ENCODE measurements at places on chromosomes 7 and 10.

- DNase-seq: no peak
Measured at GRCh38 chr7:123993996-123994395, 38.9 kb downstream of the TMEM229A start.

DNA sequence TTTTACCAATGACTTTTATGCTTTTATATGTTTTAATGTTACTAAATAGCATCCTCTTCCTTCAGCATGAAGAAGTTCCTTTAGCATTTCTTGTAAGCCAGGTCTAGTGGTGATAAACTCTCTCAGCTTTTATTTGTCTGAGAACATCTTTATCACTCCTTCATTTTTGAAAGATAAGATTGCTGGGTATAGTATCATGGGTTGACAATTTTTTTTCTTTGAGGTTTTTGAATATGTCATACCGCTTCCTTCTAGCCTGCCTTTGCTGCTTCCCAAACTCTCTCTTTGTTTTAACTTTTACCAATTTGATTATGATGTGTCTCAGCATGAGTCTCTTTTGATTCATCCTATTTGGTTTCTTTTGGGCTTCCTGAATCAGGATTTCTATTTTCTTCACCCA, 108.2 kb upstream of the KAT6B start:
- DNase-seq: no peak

- no peak for DNase-seq
Measured at GRCh38 chr10:49257154-49257553, 41.8 kb upstream of the C10orf71 start.

DNA sequence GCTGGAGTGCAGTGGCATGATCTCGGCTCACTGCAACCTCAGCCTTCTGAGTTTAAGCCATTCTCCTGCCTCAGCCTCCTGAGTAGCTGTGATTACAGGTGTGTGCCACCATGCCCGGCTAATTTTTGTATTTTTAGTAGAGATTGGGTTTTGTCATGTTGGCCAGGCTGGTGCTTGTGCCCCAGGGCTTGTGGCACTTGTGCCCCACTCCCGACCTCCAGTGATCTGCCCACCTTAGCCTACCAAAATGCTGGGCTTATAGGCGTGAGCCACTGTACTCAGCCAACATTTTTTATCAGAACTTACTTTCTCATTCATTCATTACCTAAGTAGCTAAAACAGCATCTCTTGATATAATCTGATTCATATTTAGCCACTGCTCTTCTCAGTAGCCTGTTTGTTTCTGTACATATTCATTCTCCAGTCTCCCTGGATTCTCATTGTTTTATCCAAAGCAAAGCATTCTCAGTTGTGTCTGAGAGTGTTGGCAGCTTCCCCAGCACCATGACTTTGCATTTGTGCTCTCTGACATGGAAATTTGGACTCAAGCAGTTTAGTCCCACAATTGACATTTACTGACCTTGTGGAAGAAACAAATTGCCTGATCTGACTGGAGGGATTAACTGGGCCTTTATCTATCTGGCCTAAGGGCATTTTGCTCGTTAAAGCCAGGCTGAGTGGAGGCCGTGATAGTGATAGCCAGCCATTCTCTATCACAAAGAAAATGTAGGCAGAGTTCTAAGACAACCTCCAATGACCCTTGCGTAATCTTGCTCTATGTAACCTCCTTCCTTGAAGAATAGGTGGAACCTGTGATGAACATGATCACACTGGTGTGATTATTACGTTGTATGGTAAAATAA, 44.9 kb downstream of the AKR1B15 start:
- DNase-seq: no peak

DNA sequence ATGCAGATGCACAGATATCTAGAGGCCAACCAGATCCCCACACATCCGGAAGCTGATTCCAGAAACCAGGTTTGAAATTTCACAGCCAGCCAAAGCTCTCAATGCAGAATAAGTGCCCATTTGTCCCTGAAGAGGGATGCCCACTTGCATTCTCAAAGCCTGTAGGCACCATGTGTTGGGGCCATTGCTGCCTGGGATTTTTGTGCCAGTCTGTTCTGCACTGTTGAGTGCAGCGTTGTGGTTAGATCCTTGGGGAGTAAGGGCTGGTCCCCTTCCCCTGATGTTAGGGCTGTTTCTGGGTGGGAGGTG, 62.4 kb downstream of the EEPD1 start:
- no peak for DNase-seq

DNA sequence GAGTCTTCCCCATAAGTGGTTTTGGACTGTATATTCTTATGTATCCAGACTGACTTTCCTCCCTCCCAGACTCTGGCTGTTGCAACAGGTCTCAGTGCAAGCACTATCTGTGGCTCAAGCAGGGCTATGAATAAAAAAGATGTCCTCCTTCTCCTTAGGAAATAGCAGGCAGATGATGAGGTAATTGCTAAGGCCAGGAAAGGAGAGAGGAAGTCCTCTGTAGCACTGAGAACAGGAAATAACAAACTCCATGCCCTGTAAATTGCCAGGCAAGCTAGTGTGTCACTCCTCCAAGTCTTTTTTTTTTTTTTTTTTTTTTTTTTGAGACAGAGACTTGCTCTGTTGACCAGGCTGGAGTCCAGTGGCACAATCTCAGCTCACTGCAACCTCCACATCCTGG, 900.1 kb downstream of the TYW1 start:
- no peak for DNase-seq

DNA sequence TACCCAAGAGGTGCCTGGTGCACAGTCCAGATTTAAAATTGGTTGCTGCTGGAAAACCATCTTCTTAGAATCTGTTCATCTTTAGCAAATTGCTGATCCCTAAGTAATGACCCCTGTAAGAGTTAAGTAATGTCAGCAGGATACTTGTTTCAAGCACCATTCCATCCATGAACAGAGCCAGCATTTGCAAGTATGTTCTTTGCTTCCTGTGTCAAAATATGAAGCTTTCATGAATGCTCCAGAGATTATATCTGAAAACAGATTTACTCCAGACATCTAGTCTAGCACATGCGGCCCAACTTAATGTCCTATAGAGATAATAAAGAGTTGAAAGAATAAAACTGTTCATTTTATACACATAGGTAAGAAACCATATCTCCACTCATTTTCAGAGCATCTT, 98.7 kb upstream of the ZNF438 start:
- no peak for DNase-seq

- no peak for DNase-seq
Measured at GRCh38 chr10:46299536-46300369, 13.0 kb downstream of the ANTXRL start.

DNA sequence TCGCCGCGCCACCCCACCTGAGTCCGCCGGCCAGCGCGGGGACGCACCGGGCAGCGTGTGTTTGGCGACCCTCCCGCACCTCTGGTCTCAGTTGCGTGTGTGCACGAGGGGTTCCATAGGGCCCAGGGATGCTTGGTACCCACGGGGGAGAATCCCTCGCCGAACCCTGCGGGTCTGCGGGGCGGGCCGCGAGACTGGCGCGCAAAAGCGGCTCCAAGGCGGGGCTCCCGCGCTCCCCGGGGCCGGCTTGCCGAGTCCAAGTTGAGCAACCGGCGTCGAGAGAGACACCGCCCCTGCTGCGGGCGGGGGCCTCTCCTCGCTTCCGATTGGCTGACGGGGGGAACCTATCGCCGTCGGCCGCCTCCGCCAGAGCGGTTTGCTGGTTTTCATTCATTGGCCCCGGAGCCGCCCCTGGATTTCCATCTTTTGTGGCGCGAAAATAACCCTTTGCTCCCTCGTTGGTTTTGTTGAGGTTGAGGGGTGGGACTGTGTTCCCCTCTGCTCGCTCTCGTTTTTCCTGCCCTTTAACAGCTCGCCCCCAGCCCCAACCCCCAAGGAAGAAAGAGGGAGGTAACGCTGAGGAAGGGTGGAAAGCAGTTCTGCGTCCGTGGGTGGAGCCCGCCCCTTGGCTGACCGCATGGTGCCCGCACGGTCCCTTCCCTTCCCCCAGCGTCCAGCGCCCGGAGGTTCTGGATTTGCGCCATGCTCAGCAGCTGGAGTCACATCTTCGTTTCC, 4.0 kb upstream of the IGF2BP3 start:
- DNase-seq: peak; percentile 92

DNA sequence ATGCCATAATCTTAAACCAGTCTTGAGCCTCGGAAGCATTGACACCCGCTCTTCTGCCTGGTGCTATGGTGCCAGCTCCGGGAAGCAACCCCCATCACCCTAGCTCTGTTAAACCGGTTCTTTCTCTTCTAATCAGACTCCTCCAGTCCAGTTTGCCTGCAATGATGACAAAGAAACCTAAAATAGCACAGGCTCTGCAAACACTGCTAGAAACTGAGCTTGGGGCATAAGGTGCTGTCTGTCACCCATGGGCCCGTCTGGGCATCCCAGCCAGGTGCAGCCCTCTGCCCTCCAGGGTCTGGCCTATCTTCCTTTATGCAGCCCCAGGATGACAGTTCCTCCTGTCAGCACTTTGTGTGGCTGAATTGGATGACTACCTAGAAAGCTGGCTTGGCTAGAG, 14.2 kb upstream of the CAMK2G start:
- no peak for DNase-seq

- DNase-seq: no peak
Measured at GRCh38 chr7:96320442-96320841, 1.5 kb downstream of the SLC25A13 start.

- no peak for DNase-seq
Measured at GRCh38 chr7:8141070-8141469, 120.9 kb downstream of the ICA1 start.

DNA sequence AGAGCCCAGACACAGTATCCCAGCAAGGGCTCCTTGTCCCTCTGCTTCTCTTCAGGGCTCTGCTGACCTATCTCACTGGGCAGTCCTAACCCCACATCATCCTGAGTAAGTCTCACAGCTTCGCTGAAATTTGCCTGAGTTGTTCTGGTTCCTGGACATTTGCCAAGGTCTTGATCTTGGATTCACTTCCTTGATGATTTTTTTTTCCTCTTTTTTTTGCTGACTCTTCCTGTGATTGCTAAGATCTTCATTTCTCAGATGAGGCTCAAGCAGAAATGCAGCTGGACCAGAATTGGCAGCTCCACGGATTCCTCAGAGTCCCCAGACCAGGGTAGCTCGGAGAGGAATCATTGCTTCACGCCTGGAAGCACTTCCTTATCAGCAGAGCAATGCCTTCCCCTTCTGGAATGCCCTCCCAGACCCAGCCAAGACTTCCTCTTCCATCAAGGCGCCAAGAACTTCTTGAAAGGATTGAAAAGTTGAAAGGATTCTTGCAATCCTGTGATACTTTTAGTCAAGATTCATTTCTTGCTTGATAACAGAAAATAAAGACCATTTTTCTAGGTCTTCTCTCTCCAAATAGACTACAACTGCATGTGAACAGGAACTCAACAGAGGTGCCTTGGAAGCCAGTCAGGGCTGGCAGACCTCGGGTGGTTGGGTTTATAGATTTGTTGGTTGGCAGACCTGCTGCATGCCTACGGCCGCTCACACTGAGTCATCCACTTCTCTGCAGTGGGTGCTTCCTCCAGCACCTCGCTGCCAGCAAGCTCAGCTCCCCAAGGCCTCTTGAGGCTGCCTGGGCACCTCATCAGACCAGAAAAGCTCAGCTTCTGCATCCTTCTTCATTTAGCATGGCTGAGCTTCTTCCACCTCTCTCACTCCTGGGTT, 8.8 kb upstream of the AFAP1L2 start:
- no peak for DNase-seq

DNA sequence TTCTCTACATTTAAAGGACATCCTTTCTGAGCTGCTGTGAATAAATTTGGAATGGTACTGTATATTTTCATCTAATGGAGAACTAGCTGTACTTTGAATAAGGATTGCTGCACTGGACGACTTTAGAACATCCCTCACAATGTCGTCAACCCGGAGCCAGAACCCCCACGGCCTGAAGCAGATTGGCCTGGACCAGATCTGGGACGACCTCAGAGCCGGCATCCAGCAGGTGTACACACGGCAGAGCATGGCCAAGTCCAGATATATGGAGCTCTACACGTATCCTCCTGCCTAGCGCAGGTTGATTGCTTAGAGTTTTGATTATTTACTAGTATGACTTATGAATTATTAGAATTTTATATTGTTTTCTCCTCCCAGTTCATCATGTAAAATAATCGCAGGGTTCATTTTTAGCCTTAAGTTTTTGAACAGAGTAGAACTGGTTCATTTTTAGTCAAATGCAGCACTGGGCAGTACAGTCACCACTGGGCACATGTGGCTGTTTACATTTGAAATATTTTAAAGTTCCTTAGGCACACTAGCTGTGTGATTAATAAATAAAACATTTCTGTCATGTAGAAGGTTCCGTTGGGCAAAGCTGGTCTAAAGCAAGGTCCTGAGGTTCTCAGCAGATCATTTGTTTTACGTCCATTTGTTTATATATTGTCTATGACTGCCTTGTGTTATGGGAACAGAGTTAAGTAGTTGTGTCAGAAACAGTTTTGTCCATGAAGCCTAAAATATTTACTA, 31.5 kb downstream of the CUL1 start:
- no peak for DNase-seq

GRCh38 chr7:156764016-156764669, 123.6 kb downstream of the RNF32 start:
- peak; percentile 88 for DNase-seq

DNA sequence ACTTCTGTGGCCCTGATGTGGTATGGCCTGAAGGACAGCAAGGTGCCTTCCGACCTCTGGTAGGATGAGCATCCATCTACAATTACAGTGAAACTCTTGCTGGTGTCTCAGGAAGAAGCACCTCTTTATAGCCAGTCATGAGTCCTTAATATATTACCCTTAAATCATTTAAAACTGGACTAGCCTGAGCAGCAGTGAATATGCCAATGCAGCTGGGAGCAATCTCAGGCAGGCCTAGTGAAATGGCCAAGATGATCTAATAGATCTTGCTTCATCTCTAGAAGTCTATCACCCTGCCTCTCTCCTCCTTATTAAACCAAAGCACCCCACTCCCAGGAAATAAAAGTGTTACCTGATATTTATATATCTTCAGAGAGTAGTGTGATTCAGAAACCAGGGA, 66.7 kb upstream of the SORCS3 start:
- no peak for DNase-seq

Measured in NCI-H748 treated with DMSO at 0.1 percent for 48 hours (cell line).